ENCODE measurements at places on chromosomes 11 and 22. TPM values are rescaled to one million over a fixed set of nuclear protein-coding genes. Genes with fewer than 3 reads are reported as not detected.

The TRIM22 gene
- total RNA-seq = 105 TPM

The KLHDC7B gene
- 6.2 TPM for total RNA-seq

The MS4A7 gene
- total RNA-seq = 0.98 TPM

- no peaks in the 10 kb centered on the region for H3K36me3 ChIP-seq
- no peaks in the 10 kb centered on the region for H3K4me1 ChIP-seq
- H3K4me3 ChIP-seq = no peak overlapping the region
- no peak overlapping the region for H3K27ac ChIP-seq
- DNase-seq = no peak
- no peaks in the 10 kb centered on the region for H3K27me3 ChIP-seq
Observed at GRCh38 chr11:24496386-24496735, 492 bp upstream of the LUZP2 start.

DNA sequence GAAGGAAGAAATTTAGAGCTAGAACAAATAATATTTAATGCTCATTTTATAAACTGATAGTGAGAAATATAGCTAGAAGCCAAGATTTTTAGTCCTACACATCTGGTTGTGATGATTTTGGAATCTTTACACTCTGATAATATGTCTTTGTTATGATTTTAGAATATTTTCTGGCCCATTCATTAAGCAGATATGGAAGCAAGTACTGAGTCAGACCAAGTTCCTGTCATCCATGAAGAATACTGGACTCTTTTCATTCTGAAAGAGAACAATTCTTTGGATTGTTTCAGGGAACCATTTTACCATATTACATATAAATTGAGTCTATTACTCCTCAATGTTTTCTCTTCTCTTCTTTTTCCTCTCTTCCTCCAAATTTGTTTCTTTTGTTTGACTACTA, 227.4 kb downstream of the TMEM135 start:
- H3K4me3 ChIP-seq = no peak overlapping the region
- H3K27me3 ChIP-seq = no peaks in the 10 kb centered on the region
- H3K4me1 ChIP-seq = no peaks in the 10 kb centered on the region
- no peaks in the 10 kb centered on the region for H3K36me3 ChIP-seq
- DNase-seq = no peak

- DNase-seq = no peak
- H3K27ac ChIP-seq = no peak overlapping the region
- H3K4me1 ChIP-seq = no peaks in the 10 kb centered on the region
- H3K27me3 ChIP-seq = peaks cover 3% of the 10 kb centered on the region
Observed at GRCh38 chr11:130448039-130448415, 418 bp upstream of the ADAMTS15 start.

- no peak for DNase-seq
- H3K27ac ChIP-seq = no peak overlapping the region
- no peaks in the 10 kb centered on the region for H3K27me3 ChIP-seq
- H3K4me3 ChIP-seq = no peak overlapping the region
Observed at GRCh38 chr11:109039611-109040010, 374.7 kb downstream of the DDX10 start.

DNA sequence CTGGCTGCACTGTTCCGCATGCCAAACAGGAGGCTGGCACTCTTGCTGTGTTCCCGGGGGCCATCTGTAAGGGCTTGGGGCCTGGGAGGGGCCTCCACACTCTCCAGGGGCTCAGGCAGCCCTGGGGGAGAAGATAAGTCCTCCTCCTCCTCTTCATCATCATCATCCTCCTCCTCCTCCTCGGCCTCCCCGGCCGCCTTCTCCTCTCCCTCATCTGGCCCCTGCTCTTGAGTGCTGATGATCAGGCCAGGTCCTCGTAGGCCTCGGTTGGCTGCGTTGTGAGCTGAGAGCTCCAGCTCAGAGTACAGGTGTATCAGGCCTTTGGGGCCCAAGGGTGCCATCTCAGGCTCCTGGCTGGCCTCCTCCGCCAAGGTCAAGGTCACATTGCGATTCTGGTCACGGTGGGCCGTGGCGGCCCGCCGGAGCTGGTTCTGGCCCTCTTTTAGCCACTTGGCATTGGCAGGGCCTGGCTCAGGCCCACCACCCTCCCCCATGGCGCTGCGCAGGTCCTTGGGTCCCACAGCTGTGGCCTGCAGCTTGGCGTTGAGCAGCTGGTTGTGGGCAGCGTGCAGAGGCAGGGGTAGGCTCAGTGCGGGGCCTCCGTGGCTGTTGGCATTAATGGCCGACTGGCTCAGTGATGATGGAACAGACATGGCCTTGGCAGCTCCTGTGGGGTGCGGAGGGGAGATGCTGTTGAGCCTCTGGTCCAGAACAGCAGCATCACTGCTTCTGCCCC, 8.0 kb downstream of the APBB1 start:
- no peak overlapping the region for H3K4me3 ChIP-seq
- no peak for DNase-seq
- H3K4me1 ChIP-seq = peaks cover 82% of the 10 kb centered on the region
- H3K27me3 ChIP-seq = no peaks in the 10 kb centered on the region

DNA sequence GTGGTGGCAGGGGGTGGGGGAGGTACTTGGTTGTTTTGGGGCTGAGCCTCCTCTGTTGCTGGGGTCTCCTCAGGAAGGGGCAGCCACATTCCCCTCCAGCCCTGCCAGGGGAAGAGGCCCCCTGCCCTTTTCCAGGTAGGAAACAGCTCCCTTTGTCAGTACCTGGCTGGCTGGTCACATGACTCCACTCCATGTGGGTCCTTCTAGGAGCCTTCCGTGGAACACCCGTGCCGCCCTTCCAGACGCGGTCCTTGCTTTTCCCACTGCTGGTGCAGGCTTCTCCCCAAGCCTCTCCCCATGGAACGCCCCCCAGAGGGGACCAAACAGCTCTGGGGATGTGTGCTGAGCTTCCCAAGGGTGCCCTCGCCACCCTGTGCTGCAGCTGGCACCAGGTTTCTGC, 19.9 kb downstream of the IFT27 start:
- no peaks in the 10 kb centered on the region for H3K4me1 ChIP-seq
- H3K36me3 ChIP-seq = no peaks in the 10 kb centered on the region
- H3K4me3 ChIP-seq = no peak overlapping the region
- no peak overlapping the region for H3K27ac ChIP-seq
- DNase-seq = no peak

- H3K4me1 ChIP-seq = no peaks in the 10 kb centered on the region
- no peaks in the 10 kb centered on the region for H3K36me3 ChIP-seq
- no peak for DNase-seq
- peaks cover 27% of the 10 kb centered on the region for H3K27me3 ChIP-seq
- H3K4me3 ChIP-seq = no peak overlapping the region
- peak overlapping the region; percentile 72 for H3K27ac ChIP-seq
Observed at GRCh38 chr11:46279126-46280099, 2.0 kb downstream of the CREB3L1 start.

- peak; percentile 61 for DNase-seq
- no peaks in the 10 kb centered on the region for H3K4me1 ChIP-seq
- H3K36me3 ChIP-seq = no peaks in the 10 kb centered on the region
- H3K27me3 ChIP-seq = no peaks in the 10 kb centered on the region
Observed at GRCh38 chr11:68447015-68447801, 13.3 kb upstream of the PPP6R3 start.

GRCh38 chr11:134405841-134406240, 6.2 kb downstream of the B3GAT1 start:
- no peak overlapping the region for H3K27ac ChIP-seq
- DNase-seq = no peak
- no peak overlapping the region for H3K4me3 ChIP-seq
- H3K36me3 ChIP-seq = no peaks in the 10 kb centered on the region
- H3K4me1 ChIP-seq = peaks cover 10% of the 10 kb centered on the region

- H3K4me1 ChIP-seq = no peaks in the 10 kb centered on the region
- H3K36me3 ChIP-seq = no peaks in the 10 kb centered on the region
- H3K27ac ChIP-seq = no peak overlapping the region
- no peaks in the 10 kb centered on the region for H3K27me3 ChIP-seq
- H3K4me3 ChIP-seq = no peak overlapping the region
- DNase-seq = no peak
Observed at GRCh38 chr11:116590844-116591570, 181.8 kb downstream of the BUD13 start.

DNA sequence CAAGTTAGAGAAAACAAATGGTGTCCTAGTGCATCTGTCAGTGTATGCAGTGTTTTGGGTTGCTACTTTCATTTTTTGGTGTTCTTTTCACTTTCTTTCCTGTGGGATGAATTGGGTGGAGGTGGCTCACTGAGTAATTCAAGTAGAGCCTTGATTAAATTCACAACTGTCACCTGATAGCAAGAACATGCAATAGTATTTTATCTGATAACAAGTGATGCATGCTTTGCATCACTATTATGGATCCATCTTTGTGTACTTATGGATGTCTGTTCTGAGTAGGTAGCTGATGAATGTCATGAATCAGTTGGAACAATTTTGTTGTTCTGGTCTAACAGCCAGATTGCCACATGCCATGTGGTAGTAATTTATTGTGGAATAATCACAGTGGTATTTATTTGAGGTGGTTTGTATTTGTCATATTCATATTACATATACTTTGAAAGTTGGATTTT, 87.5 kb downstream of the DDX10 start:
- no peak for DNase-seq
- H3K36me3 ChIP-seq = no peaks in the 10 kb centered on the region
- H3K4me3 ChIP-seq = no peak overlapping the region
- no peaks in the 10 kb centered on the region for H3K27me3 ChIP-seq

- H3K36me3 ChIP-seq = no peaks in the 10 kb centered on the region
- no peak overlapping the region for H3K4me3 ChIP-seq
- no peaks in the 10 kb centered on the region for H3K27me3 ChIP-seq
Observed at GRCh38 chr11:134497586-134497985, 85.5 kb upstream of the B3GAT1 start.

GRCh38 chr22:50698546-50698945, 25.9 kb downstream of the SHANK3 start:
- peak; percentile 21 for DNase-seq
- H3K4me1 ChIP-seq = peaks cover 7% of the 10 kb centered on the region
- H3K4me3 ChIP-seq = no peak overlapping the region
- no peak overlapping the region for H3K27ac ChIP-seq
- H3K27me3 ChIP-seq = no peaks in the 10 kb centered on the region

DNA sequence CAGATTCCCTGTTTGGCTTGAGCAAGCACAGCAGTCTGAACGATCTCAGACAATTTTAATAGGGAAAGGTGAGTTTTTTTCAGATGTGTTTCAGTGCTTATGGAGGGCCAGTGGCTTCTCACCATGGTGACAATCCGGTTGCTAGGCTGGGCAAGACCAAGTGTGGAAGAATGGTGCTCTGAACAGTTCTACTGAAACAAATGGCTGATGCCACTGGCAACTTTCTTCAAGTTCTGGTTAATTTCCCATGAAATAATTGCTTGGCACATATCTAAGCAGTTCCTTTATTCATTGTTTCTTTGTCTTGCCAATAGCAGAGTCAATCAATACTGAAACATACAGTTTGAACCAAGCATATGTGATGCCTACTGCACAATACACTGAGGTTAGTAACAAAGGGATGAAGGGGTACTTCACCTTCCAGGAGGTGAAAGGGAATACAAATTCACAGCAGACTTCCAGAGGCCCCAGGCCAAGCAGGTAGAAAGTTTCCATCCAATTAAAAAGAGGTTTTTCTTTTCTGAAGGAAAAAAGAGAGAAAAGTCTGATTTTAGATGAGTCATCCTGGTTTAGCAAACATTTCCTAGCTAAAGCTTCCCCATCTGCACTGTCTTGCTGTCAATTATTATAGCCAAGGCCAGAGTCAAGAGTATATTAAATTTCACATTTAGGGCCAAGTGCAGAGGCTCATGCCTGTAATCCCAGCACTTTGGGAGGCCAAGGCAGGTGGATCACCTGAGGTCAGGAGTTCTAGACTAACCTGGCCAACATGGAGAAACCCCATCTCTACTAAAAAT, 21.2 kb upstream of the NDUFC2 start:
- H3K4me3 ChIP-seq = no peak overlapping the region
- H3K4me1 ChIP-seq = no peaks in the 10 kb centered on the region
- DNase-seq = no peak
- no peaks in the 10 kb centered on the region for H3K27me3 ChIP-seq

GRCh38 chr22:48090332-48090672, 1327.9 kb downstream of the TBC1D22A start:
- peaks cover 4% of the 10 kb centered on the region for H3K27me3 ChIP-seq
- H3K36me3 ChIP-seq = no peaks in the 10 kb centered on the region
- H3K4me3 ChIP-seq = no peak overlapping the region
- no peak overlapping the region for H3K27ac ChIP-seq

GRCh38 chr22:46417769-46418168, 82.3 kb downstream of the TRMU start:
- DNase-seq = no peak
- H3K4me3 ChIP-seq = no peak overlapping the region
- no peaks in the 10 kb centered on the region for H3K36me3 ChIP-seq

GRCh38 chr11:102256251-102256650, 61.0 kb upstream of the BIRC3 start:
- H3K27ac ChIP-seq = no peak overlapping the region
- no peak overlapping the region for H3K4me3 ChIP-seq
- no peaks in the 10 kb centered on the region for H3K27me3 ChIP-seq
- H3K36me3 ChIP-seq = no peaks in the 10 kb centered on the region
- no peaks in the 10 kb centered on the region for H3K4me1 ChIP-seq

DNA sequence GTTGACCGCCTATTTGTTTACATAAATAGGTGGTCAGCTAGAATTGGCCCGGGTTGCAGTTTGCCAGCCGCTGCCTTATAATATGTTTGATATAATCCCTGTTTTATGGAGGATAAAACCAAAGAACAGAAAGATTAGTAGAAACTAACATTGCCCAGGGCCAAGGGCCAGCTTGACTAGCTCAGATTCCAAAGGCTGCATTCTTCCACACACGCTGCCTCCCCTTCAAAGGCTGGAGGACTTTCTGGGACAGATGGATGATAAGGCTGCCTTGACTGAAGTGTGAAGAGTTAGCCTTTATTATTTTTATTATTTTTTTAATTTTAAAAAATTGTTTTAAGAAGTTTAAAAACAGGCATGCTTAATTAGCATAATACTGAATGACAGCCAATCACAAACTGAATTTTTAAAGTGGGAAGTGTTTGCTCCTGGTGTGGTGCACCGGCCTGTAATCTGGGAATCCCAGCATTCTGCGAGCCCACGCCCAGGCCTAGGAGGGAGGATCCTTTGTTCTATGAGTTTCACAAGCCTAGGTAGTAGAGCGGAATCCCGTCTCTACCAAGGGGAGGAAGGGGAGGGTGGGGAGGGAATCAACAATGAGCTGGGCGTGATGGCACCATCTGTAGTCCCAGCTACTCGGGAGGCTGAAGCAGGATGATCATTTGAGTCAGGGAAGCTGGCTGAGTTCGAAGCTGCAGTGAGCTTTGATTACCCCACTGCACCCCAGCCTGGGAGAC, 114.9 kb downstream of the NAV2 start:
- no peak for DNase-seq
- H3K27me3 ChIP-seq = no peaks in the 10 kb centered on the region
- H3K4me3 ChIP-seq = no peak overlapping the region
- no peaks in the 10 kb centered on the region for H3K4me1 ChIP-seq

GRCh38 chr11:91264481-91264880, 960.1 kb upstream of the FAT3 start:
- no peaks in the 10 kb centered on the region for H3K27me3 ChIP-seq
- no peak overlapping the region for H3K27ac ChIP-seq
- H3K4me3 ChIP-seq = no peak overlapping the region
- no peaks in the 10 kb centered on the region for H3K4me1 ChIP-seq
- DNase-seq = no peak
- no peaks in the 10 kb centered on the region for H3K36me3 ChIP-seq
